ENCODE measurements at places on chromosomes 16 and 17. TPM values are rescaled to one million over a fixed set of nuclear protein-coding genes. Genes with fewer than 3 reads are reported as not detected.

Gene HSD3B7
- 17.3 TPM for total RNA-seq

Gene ADGRG3
- total RNA-seq = not detected

Gene SULT1A2
- not detected for total RNA-seq

Gene CACNG1
- not detected for total RNA-seq

Gene SMIM36
- not detected for total RNA-seq

Gene ENPP7
- total RNA-seq = not detected

Gene RASD1
- total RNA-seq = 20.8 TPM

Gene WSCD1
- 0.76 TPM for total RNA-seq

Gene CACNG3
- not detected for total RNA-seq

Gene CDRT15L2
- not detected for total RNA-seq

Gene CDH16
- not detected for total RNA-seq

Gene ABCC12
- total RNA-seq = not detected

Gene TNFSF12
- total RNA-seq = 12.7 TPM

Gene SOX15
- total RNA-seq = 140 TPM

Gene TAT
- not detected for total RNA-seq

Gene CCDC137
- 14.9 TPM for total RNA-seq

Gene KRT39
- 13.3 TPM for total RNA-seq

Gene WNK4
- total RNA-seq = not detected

Gene SBK1
- 2.6 TPM for total RNA-seq

Gene FNDC8
- not detected for total RNA-seq

Gene CAPNS2
- total RNA-seq = 101 TPM

Gene RTN4RL1
- total RNA-seq = 16.4 TPM

Gene GRB7
- total RNA-seq = 72.6 TPM

Gene HEATR9
- not detected for total RNA-seq

Gene ZDHHC1
- total RNA-seq = 14.0 TPM

Gene SDK2
- total RNA-seq = 2.6 TPM

Gene NECAB2
- not detected for total RNA-seq

Gene KRT222
- 0.26 TPM for total RNA-seq

Gene DNAAF8
- 1.4 TPM for total RNA-seq

Gene IQCK
- total RNA-seq = 21.6 TPM

Gene RAI1
- total RNA-seq = 46.1 TPM

Gene ALOX12B
- 122 TPM for total RNA-seq

Gene COPZ2
- 12.3 TPM for total RNA-seq

Gene RNF43
- 16.0 TPM for total RNA-seq

Gene C1QL1
- total RNA-seq = not detected

Gene PRKCB
- total RNA-seq = 40.0 TPM

Data from suprapubic skin (tissue), 4 donors.